NCI-H1930 (cell line): ENCODE measurements at places on chromosomes 16 and 17.

- no peak for DNase-seq
These were observed 12.5 kb downstream of the NTAN1 start for GRCh38 chr16:15043344-15043743.

DNA sequence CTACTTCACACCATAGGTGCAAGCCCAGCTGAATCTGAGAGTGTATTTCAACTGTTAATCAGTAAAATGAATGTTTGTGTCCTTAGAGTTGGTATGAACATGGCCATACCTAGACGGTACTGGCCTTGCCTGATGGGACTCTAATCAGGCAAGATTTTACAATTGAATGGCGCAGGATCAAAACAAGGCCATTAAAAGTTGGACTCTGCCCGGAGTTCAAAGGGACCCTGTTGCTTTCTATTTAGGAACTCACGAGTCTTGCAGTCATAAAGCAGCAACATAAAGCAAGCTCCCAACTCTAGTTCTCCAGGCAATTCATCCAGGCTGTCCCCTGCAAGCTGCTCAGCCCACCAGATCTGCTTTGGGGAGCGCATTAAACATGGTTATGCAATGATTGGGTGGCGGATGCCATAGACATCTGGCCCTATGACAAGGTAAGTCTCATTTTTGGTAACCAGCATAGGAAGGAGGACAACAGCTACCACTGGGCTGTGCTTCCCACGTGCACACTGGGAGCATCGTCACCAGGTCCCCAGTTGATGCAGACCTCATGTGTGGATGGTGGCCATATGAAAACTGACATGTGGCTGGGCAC is 8.8 kb downstream of the TMEM186 start:
- DNase-seq = no peak

GRCh38 chr17:64240261-64240740 is 22.8 kb downstream of the TEX2 start:
- DNase-seq = no peak

DNA sequence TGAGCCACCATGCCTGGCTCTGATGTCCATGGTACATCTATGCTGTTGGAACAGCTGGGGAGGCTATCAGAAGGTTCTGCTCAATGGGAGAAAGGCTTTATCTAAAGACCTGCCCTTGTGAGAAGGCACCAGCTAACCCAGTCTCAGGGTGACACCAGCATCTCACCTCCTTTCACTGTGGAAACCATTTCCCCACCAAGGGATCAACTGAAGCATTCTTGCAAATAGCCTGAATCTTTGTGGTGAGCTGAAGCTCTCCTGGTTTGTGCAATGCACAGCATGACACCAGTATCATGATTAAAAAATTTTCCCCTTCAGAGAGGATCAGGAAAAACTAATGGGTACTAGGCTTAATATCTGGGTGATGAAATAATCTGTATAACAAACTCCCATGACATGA is 5.1 kb downstream of the CCL18 start:
- DNase-seq = no peak
